ENCODE measurements at places on chromosomes 3 and 15.
A peak's percentile ranks its signal among the peaks of the same experiment; 100 is the strongest.

- no peak for DNase-seq
These were observed 33.2 kb upstream of the MME start for GRCh38 chr3:155046935-155047334.

- DNase-seq: no peak
These were observed 491.7 kb upstream of the AGTR1 start for GRCh38 chr3:148205977-148206376.

- DNase-seq: no peak
These were observed 14.5 kb upstream of the ZFYVE19 start for GRCh38 chr15:40792394-40792793.

DNA sequence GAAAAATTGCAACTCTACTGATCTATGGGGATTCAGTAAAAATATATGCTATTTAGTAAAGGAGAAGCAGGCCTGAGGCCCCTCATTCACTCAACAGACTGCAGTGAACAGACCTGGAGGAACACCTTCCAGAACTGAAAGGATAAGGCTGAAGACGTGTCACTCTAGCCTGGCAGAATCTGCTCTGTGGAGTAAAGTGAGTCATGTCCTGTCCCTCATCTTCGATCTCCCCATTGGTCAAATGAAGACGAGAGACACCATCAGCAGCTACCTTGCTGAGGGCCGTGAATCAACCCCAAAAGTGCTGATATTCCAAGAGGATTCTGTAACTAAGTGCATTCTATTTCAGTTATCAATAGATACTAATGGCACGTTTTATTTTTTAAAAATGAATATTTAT, 359.7 kb downstream of the FGF12 start:
- DNase-seq: no peak

GRCh38 chr3:110618512-110619226, 452.9 kb upstream of the NECTIN3 start:
- DNase-seq: no peak

GRCh38 chr3:64612082-64612860, 75.5 kb downstream of the ADAMTS9 start:
- DNase-seq: no peak

DNA sequence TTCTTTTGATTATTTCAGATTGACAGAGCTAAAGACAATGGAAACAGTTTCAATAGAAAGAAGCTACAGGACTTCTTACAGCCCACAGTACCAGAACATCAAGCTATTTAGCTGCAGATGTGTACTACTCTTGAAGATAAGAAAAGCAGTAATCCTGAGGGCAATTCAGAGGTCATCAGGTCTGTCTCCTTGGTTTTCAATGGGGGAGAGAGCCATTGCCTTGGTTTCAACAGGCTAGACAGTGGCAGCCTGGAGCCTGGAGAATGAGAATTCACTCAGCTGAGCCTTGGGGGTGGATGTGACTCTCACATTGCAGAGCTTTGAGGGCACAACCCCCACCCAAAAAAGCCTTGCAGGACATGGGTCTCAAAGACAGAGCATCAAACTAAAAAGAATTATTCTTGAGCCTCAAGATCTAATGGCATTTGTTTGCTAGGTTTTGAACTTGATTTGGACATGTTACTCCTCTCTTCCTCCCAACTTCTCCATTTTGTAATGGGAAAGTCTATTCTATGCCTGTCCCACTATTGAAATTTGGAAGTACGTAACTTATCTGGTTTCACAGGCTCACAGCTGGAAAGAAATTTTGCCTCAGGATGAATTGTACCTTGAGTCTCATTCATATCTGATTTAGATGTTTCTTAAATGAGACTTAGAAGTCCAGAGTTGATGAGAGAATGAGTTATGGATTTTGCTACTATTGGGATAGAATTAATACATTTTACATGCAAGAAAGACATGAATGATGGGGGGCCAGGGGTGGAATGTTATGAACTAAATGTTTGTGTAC, 36.9 kb downstream of the PLSCR1 start:
- DNase-seq: no peak

- DNase-seq: no peak
These were observed 31.3 kb upstream of the ST3GAL6 start for GRCh38 chr3:98731720-98732285.

DNA sequence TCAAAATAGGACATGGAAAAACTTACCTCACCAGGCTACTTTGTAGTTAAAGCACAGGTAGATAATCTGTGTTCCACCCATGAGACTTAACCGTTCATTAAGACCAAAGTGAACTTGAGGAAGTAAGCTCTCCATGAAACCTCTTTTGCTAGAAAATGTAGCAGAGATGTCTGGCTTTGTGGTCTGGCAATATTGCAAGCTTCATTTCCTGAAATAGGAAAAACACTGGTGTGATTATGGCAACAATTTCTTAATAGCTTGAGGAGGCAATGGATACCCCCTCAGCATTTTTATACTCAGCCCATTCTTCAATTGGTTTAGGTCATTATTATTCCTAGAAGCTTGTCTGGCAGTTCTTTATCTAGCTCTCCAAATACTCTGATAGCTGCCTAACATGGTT, 957.3 kb downstream of the IGSF11 start:
- no peak for DNase-seq

GRCh38 chr15:83106994-83107840, at the start of gene TM6SF1:
Gene TM6SF1, plus strand, starts transcription at chr15:83107645. Its CDS starts 36 bp downstream, at chr15:83107681.
- DNase-seq: peak; percentile 4

- DNase-seq: no peak
These were observed 16.7 kb upstream of the SH3GL3 start for GRCh38 chr15:83430441-83430840.

DNA sequence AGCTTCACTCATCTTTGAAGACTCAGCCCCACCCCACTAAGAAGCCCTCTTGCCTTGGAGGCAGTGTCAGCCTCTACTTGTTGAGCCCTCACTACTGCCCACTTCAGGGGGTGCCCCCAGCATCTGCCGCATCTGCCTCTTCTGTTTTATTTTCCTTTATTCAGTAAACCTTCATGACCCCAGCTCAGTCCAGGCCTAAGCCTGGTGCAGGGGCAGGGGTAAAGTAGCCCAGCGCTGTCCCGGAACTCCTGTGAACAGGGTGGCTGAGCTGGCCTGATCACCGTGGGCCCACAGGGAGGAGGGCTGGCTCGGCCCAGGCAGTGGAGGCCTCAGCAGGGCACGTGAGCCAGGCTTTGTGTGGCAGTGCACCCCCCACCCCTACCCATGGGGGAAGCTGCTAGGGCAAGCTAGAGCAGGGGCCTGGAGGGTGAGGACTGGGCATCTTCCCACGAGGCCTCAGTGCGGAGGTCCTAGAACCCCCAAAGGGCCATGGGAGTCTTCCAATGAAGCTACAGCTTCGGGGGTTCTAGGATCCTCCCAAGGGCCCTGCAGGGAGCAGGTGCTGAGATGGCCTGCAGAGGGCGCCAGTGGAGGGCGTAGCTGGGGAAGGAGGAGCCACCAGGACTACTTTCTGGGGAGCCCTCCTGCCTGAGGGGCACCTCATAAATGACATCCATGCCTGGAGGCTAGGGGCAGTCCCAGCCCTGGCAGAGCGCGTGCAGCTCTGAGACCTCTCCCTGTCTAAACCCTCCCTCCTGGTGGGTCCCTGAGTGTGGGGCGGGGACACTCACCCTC, 36.0 kb downstream of the TSPAN3 start:
- DNase-seq: no peak

DNA sequence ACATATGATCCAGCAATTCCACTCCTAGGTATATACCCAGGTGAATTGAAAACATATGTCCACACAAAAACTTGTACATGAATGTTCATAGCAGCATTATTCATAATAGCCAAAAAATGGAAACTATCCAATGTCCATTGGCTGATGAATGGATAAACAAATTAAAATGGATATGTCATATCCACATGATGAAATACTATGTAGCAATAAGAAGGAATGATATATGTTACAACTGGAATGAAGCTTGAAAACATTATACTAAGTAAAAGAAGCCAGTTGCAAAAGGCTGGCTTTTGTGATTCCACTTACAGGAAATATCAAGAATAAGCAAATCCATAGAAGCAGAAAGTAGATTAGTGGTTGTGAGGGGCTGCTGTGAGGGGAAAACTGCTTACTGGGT, 33.7 kb downstream of the BNC1 start:
- no peak for DNase-seq

GRCh38 chr3:59563072-59563605, 513.3 kb upstream of the CFAP20DC start:
- no peak for DNase-seq

DNA sequence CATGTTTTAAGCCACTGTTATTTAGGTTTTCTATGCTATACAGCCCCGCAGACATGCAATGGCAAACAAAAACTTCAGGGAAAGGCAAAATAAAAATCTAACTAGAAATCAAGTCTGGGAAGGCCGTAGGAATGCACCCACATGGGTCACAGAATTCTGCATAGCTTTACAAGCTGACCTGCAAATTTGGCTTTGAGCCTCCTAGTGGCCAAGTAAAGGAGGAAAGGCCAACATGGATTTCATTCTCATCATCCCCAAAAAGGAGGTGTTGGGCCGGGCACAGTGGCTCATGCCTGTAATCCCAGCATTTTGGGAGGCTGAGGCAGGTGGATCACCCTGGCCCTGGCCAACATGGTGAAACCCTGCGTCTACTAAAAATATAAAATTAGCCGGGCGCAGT, 124.3 kb downstream of the FBLN2 start:
- no peak for DNase-seq

Data from stimulated activated CD8-positive, alpha-beta memory T cell treated with anti-CD3 and anti-CD28 coated beads, Interleukin-7, amount 100 ng/mL, for 48 hours (primary cell).